Progenitor cell of endocrine pancreas (in vitro differentiated cells): ENCODE measurements at places on chromosomes 1 and 21. TPM values are rescaled to one million over a fixed set of nuclear protein-coding genes. Genes with fewer than 3 reads are reported as not detected.
A peak's percentile ranks its signal among the peaks of the same experiment; 100 is the strongest.

DISC1 gene
- 5.2 and 6.1 TPM in 2 replicates for total RNA-seq

NGF gene
- total RNA-seq = 1.8 and 2.2 TPM in 2 replicates

- H3K4me1 ChIP-seq = no peaks in the 10 kb centered on the region
- no peaks in the 10 kb centered on the region for H3K36me3 ChIP-seq
- no peak overlapping the region for H3K27ac ChIP-seq
- DNase-seq = no peak
- H3K27me3 ChIP-seq = peaks cover 9% of the 10 kb centered on the region
- H3K4me3 ChIP-seq = no peak overlapping the region
These were observed 15.9 kb downstream of the COL8A2 start for GRCh38 chr1:36109041-36109679.

DNA sequence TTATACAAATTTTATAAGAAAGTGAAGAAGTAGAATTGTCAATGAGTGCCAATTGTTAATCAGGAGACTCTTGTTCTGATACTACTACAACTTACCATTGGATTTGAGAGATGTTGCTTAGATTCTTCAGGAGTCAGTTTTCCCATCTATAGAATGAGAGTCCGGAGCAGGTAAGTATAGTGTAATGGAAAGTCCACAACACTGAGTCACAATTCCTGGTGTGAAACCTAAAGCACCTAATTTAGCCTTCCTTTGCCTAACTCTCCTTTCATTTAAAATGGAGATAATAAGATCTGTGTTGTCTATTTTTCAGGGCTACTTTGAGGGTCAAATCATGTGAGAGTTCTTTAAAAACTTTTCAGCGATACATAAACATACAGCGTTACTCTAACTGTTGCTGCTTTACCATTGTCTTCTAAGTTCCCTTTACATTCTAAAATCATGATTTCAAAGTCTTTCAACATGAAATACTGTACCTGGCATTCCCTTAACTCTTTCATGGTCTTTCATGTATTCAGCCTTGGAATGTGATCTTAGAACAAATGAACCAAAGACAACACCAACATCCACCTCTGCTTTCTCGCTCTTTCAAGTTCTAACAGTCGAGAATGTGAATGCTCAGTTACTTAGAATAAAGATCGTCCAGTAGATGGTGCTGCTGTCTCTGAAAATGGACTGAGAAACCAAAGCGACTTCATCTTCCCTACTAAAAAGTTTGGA is 90.9 kb downstream of the SLC30A10 start:
- H3K36me3 ChIP-seq = peaks cover 2% of the 10 kb centered on the region
- H3K27ac ChIP-seq = no peak overlapping the region
- peaks cover 10% of the 10 kb centered on the region for H3K4me1 ChIP-seq
- no peak for DNase-seq
- H3K27me3 ChIP-seq = peaks cover 18% of the 10 kb centered on the region

DNA sequence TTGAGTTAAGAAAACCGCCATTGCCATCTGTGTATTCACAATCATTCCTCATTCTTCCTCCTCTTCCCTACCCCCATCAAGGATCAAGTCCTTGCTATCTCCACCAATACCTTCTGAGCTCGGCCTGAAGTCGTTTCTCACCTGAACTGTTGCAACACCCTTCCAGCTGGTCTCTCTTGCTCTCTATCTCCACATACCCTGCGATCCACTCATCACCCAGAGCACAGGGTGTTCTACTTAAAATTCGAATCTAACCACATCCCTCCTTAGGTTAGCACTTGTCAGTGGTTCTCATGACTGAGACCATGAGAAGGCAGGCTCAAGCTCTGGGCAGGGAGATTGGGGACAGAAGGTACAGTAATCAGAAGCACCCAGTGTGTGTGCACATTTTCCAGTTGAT is 4.6 kb downstream of the IVL start:
- no peak for DNase-seq
- H3K27ac ChIP-seq = no peak overlapping the region
- no peak overlapping the region for H3K4me3 ChIP-seq
- no peaks in the 10 kb centered on the region for H3K4me1 ChIP-seq
- peaks cover 3% of the 10 kb centered on the region for H3K27me3 ChIP-seq

DNA sequence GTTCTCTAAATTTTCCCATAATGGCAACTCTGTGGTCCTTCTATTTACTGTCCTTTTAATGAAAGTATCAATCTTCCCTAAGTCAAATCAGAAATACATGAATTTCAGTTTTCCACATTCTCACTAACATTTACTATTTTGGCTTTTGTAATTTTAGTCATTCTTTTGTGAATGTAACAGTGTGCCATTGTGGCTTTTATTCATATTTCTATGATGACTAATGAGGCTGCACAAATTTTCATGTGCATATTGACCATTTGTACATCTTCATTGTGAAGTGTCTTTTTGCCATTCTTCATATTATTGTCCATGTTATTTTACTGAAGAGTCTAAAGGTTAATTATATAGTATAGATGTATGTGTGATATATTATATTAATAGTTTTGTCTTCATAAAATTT is 431.0 kb upstream of the BRINP3 start:
- no peak for DNase-seq
- H3K27ac ChIP-seq = no peak overlapping the region
- H3K4me3 ChIP-seq = no peak overlapping the region
- no peaks in the 10 kb centered on the region for H3K27me3 ChIP-seq
- no peaks in the 10 kb centered on the region for H3K4me1 ChIP-seq

GRCh38 chr1:119713749-119714456 is 2.2 kb downstream of the PHGDH start:
- DNase-seq = no peak
- peak overlapping the region; percentile 97 for H3K27ac ChIP-seq
- H3K4me3 ChIP-seq = peak overlapping the region; percentile 97
- peaks cover 3% of the 10 kb centered on the region for H3K36me3 ChIP-seq

DNA sequence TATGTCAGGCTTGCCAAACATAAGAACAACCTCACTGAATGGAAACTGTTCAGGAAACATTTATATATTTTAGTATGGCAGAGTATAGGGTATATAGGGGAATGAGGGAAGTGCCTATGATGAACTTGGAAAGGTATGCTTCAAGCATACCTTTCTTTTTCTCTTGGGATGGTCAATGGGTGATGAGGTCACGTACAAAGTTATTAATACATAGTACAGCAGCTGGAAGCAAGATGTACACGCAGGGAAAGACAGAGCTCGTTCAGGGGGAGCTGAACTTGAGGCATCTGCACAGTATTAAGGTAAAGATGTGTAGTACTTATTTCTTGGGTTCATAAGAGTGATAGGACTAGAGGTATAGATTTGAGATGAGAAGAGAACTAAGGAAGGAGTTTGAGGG is 61.5 kb downstream of the ABCD3 start:
- H3K4me3 ChIP-seq = no peak overlapping the region
- H3K27me3 ChIP-seq = no peaks in the 10 kb centered on the region
- H3K4me1 ChIP-seq = peaks cover 6% of the 10 kb centered on the region
- peak overlapping the region; percentile 2 for H3K27ac ChIP-seq
- DNase-seq = no peak

DNA sequence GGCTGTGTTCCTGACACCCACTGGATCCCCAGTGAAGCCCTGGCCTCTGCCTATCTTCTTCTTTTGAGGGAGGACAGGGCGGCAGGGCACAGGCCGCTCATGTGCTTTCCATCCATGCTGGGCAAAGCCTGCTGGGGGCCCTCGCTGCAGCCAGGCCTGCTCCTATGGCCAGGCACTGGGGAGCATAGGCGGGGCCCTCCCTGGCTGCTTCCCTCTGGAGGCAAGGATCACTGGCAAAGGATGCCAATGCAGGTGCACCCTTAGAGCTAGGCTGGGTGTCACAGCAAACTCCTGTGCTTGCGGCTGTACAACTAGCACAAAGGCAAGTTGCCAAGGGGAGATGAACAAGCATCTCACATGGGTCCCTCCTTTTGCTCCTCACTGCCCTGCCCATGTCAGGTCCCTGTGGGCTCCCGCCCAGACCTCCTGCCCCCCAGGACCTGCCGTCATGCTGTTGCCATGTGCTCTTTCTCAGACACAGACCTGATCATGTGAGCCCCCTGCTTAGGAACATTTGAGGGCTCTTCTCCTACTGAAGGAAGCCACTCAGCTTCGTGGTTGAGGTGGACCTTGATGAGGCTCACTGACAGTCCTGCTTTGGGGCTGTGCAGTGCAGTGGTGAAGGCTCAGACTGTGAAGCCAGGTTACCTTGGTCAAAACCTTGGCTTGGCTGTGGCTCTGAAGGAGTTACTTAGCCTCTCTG is 393.6 kb downstream of the PTPRU start:
- no peak overlapping the region for H3K4me3 ChIP-seq
- H3K27ac ChIP-seq = no peak overlapping the region
- no peaks in the 10 kb centered on the region for H3K36me3 ChIP-seq
- DNase-seq = peak; percentile 4
- H3K4me1 ChIP-seq = no peaks in the 10 kb centered on the region
- H3K27me3 ChIP-seq = peaks cover 7% of the 10 kb centered on the region

DNA sequence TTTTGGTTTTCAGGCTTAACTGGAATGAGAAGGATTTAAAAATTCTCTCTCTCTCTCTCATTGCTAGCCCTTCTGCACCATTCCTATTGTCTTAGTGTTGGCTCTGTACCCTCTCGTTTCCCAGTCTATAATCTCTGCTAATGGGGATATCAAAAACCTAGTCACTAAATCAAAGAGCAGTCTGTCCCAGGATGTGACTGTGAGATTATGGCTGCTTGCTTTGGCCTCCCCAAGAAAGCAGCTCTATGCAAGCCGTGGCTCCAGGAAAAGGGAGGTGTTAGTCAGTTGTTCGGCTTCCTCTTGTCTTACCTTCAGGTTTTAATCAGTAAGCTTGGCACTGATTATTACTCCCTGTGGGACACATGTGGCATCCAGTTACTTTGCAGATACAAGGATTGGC is 468.8 kb downstream of the USP25 start:
- H3K27ac ChIP-seq = peak overlapping the region; percentile 22
- DNase-seq = no peak
- H3K36me3 ChIP-seq = peaks cover 18% of the 10 kb centered on the region
- no peaks in the 10 kb centered on the region for H3K27me3 ChIP-seq

DNA sequence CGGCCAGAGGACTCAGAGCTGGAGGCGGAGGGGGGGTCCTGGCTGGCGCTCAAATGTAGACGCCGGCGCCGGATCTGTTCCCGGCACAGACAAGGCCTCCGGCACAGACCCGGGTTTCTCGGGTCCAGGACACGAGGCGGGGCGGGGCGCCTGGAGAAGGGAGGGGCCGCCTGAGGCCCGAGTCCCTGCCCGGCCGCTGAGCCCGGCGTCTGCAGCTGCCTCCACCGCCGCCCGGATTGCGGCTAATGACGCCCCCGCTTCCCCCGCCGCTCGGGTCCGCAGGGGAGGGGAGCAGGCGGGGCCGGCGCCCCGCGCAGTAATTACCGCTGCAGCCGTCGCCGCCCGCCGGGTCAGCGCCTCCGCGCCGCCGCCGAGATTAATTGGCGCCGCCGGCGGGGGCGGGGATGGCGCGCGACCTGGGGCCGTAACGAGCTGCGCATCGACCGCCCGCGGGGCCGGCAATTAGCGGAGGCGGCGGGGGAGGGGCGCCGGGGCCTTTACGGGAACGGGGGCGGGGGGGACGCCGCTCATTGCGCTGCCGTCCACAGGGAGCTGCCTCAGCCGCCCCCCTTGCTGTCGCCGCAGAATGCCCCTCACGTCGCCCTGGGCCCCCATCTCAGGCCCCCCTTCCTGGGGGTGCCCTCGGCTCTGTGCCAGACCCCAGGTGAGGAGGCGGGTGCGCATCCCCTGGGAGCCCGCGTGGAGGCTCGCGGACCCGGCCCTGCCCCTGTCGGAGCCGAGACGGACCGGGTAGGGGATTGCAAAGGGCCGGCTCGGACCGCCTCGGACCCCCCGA is 17.3 kb downstream of the NOC2L start:
- peak overlapping the region; percentile 66 for H3K4me3 ChIP-seq
- DNase-seq = peak; percentile 53
- no peak overlapping the region for H3K27ac ChIP-seq
- peaks cover 6% of the 10 kb centered on the region for H3K36me3 ChIP-seq
- H3K27me3 ChIP-seq = peaks cover 6% of the 10 kb centered on the region

GRCh38 chr1:113928941-113929749 is at the start of gene HIPK1:
TSS of gene HIPK1 (plus strand) at chr1:113929324.
- H3K27me3 ChIP-seq = peaks cover 4% of the 10 kb centered on the region
- DNase-seq = peak; percentile 86

DNA sequence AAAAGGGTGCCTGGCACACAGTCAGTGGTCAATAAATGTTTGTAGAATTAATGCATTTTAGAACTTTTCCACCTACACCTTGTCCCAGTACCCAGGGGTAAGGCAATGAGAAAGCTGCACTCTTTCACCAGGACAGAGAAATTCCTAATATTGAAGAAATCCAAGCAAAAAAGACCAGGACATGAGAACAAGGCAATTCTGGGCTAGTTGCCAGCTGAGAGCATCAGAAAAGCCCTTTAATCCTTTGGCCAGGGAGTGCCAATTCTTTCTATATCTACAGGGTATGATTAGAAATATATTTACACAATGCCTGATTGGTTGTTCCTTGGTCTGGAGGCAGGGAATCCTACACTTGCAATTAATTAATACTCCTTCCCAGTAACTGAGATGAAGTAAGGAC is 492.4 kb upstream of the NFIA start:
- no peaks in the 10 kb centered on the region for H3K4me1 ChIP-seq
- H3K27me3 ChIP-seq = no peaks in the 10 kb centered on the region
- DNase-seq = no peak
- H3K27ac ChIP-seq = no peak overlapping the region

DNA sequence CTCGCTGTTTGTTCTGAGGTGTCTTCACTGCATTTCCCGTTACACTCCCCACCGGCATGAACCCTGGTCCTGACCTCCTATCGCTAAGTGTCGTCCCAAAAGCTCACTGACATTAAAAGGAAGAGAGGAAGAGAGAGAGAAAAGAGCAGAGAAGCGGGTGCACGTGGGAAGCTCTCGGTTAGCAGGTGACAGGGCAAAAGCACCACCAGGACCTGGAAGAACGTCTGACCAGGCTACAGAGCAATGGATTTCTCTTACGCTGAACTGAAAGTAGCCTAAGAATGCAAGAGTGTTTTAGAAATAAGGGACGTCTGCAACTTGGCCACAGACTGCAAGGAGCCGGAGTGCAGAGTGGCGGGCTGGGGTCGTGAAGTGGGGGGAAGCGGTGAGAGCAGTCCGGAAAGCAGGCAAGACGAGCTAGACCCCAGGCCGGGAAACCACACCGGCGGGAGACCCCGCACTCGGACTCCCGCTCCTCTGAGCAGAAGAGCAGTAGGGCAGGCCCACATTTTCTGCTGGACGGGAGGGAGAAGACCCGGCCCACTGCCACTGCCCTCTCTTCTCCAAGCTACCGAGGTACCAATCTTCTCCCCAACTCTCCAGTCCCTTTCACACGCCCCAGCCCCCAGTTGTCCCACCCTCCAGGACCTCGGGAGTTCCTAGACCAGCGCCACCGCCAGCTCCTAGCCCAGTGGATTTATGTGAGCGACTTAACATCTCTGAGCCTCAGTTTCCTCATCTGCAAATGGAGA is 8.3 kb upstream of the MPZL1 start:
- peaks cover 20% of the 10 kb centered on the region for H3K27me3 ChIP-seq
- H3K36me3 ChIP-seq = peaks cover 2% of the 10 kb centered on the region
- peak overlapping the region; percentile 87 for H3K4me3 ChIP-seq
- H3K4me1 ChIP-seq = peaks cover 8% of the 10 kb centered on the region
- peak overlapping the region; percentile 90 for H3K27ac ChIP-seq
- DNase-seq = no peak
